NCI-H774 (cell line): ENCODE measurements at places on chromosomes 2 and 18.
A peak's percentile ranks its signal among the peaks of the same experiment; 100 is the strongest.

GRCh38 chr2:121473512-121473911 is 57.2 kb upstream of the RNU4ATAC start:
- no peak for DNase-seq

- DNase-seq, result peak; percentile 19
Observed at GRCh38 chr2:27162151-27163121, 13.6 kb downstream of the TCF23 start.

DNA sequence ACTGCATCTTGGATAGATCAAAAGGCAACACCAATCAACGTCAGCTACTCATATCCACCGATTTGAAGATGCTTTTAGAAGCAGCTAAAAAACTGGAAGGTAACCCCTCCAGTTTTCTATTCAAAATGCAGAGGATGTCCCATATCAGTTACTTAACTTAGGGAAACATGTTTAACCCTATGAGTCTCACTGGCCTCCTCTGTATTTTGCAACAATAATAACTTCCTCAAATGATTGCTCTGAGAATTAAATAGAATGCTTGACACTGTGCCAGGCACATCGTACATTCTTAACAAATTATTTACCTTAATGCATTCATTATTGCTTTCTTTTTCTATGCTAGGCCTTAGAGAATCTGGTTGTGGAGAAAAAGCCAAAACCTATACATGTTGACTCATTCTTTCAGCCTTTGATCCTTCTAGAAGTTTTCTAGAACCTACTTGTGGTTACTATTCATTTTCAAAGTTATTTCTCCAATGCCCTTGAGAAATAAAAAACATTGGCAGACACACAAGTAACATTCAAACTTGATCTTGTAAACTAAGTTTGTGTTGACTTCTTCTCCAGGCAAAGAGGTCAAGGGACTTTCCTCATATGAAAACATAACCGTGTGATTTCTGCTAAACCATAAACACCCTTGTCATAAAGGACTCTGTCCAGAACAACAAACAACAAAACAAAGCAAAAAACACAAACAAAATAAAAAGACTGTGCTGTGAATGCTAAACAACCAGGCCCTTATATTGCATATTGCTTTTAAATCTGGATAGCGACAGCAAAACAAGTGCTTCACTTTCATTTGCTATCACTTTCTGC is 4.6 kb downstream of the DOCK10 start:
- no peak for DNase-seq

GRCh38 chr2:43609290-43609918 is 13.6 kb upstream of the THADA start:
- peak; percentile 34 for DNase-seq

DNA sequence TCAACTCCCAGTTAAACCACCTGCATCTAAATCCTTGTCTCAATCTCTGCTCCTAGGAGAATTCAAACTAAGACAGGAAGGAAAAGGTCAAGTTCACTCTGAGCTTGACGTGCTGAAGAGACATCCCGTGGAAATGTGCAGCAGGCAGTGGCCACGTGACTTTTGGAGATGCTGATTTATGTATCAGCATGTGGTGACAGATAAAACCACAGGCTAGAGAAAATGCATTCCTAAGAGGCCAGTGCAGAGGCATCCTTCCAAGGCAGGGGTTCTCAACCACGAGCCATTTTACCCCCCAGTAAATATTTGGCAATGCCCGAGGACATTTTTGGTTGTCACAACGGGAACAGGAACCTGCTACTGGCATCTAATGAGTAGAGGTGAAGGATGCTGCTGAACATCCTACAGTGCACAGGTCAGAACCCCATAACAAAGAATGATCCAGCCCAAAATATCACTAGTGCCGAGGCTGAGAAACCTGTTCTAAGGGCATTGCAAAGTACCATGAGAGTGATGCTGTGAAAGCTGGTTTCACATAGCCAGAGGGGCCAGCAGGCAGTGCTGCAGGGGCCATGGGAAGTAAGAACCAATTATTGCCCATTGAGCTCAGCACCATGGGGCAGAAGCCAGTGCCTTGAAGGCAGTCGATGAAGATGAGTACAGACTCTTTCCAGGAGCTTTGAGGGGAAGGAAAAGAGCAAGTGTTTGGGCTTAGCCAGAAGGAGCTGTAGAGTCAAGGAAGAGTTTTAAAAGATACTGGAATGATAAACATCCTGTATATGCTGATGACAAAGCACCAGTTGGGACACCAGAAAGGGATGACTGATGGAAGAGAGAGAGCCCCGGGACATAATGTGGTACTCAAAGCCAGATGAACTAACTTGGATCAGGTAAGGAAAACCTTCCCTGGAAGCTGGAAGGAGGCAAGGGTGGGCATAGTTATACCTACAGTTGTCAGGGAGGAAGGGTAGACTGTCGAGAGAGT is 174.6 kb downstream of the HAUS1 start:
- DNase-seq, result no peak

DNA sequence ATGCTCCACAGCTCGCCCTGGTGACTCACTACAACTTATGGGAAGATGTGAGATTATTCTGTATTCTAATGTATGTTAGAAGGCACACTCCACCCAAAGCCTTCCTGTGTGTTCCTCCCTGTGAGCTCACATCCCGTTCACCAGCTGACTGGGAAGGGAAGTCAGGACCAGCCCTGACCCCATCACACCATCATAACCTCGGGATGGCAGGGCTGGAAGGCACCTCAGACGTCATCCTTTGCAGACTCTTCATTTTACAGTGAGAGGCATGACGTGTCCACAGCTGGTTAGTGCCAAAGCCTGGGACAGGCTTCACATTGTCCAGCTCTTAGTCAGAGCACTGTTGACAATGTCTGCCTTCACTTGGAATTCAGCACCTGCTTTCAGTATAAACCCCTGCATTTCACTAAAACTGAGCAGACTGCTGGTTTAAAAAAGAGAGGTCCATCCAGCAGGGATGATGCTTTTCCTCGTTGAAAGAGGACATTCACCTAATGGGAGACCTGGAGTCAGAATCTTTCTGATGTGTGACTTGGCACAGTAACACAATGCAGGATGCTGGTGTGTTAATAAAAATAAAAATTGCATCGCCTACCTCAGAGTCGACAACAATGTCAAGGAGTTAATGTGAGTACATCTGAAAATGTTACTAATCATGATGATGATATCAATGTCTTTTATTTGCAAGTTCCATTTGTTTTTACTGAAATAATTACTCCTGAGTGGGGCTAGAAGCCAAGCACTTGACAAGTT is 418.0 kb upstream of the TNP1 start:
- DNase-seq, result no peak

GRCh38 chr2:187988348-187988747 is 303.3 kb upstream of the GULP1 start:
- DNase-seq, result no peak

DNA sequence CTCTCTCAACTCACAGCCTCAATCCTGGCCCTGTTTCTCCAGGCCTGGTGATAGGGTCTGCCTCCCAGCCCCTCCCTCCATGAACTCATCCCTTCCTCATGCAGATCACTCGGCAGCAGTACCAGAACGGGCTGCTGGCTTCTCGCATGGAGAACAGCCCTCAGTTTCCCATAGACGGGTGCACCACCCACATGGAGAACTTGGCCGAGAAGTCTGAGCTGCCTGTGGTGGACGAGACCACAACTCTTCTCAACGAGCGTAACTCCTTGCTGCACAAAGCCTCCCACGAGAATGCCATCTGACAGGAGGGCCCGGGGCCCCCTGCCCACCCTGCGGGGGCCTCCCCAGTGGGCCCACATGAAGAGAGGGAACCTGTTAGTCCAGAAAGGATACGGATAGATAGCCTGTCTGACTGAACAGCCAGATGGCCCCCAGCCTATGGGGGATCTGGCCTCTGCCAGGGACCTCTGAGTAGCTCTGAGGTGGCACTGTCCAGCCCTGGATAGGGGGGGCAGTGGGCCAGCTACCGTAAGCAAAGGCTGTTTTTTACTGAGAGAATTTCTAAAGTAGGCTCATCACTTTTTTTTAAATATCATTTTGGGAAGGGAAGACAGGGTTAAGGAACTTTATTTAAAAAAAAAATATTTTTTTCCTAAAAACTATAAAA is 6.7 kb upstream of the CNNM3 start:
- DNase-seq, result no peak

- DNase-seq, result no peak
Observed at GRCh38 chr2:73946666-73947065, 20.0 kb downstream of the DGUOK start.

DNA sequence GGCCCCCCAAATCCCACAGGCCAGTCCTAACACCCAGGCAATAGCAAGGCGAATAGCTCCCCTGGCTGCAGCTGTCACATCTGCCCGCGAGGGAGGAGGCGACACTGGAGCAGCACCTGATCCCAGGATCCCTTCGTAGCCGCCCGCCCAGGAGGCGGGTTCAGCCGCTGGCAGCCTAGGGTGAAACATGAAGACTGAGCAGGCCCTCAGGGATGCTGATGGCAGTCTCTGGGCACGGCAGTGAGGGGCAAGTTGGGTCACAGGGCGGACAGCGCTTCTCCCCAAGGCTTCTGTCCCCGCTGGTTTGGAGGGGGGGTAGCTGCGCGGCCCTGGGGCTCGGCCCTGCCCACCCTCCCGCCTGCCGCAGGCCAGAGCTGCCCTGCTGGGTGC is 1.9 kb downstream of the DNMT3A start:
- no peak for DNase-seq

DNA sequence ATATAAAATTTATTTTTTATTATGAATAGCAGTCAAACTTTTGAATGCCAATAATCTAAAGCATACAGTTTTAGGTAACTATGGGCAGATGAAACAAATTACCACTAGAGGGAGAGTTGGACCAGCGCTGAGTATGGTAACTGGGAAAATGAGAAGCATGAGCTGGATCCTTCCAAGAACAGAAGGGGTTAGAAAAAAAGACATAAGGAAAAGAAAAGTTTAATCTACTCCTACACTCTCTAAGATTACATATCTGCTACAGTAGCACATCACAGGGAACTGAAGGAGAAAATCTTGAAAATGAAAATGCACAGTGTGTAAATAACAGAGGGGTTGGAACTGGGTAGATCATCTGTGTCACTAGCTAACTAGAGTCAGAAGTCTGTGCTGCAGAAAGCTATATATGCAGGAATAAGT is 15.5 kb downstream of the REG3G start:
- DNase-seq, result no peak

GRCh38 chr2:105179469-105180372 is 61.8 kb upstream of the GPR45 start:
- DNase-seq, result peak; percentile 44

- DNase-seq, result no peak
Observed at GRCh38 chr2:113895301-113895700, 5.4 kb downstream of the ACTR3 start.

DNA sequence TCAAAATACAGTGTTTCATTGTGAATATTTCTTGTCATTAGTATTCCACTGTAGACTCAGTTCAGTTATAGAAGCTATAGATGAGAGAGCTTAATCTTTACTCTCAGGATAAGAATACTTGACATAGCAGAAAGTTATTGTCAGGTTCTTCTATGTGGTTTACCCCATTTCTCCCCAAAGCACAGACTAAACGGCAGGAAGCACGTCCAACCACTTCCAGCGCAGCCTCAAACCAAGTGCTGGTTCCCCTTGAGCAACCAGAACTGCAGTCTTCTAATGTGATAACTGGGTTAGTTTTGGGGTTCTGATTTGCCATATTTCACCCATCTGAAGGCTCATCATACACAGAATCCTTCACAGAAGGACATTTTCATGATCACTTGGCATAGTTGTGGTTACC is 324.7 kb downstream of the SLC8A1 start:
- no peak for DNase-seq
